ENCODE measurements at places on chromosomes 4 and X.

DNA sequence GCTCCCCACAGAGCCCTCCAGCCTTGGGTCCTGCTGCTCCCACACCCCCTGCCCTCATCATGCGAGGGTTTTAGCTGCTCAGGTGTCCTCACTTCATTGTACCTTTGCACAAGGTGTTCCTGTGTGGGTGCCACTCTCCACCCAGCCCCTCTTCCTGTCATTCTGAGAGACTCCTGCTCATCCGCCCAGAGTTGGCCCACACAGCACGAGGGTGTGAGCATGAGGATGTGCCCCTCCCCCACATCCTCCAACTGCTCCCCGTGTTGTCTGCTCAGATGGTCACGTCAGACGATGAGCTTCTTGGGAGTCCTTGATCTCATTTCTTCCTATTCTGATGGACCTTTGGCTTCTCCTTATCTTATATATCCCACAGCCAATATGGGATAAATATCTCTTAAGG, 53.2 kb downstream of the HTT-AS start:
- no peak for DNase-seq

DNA sequence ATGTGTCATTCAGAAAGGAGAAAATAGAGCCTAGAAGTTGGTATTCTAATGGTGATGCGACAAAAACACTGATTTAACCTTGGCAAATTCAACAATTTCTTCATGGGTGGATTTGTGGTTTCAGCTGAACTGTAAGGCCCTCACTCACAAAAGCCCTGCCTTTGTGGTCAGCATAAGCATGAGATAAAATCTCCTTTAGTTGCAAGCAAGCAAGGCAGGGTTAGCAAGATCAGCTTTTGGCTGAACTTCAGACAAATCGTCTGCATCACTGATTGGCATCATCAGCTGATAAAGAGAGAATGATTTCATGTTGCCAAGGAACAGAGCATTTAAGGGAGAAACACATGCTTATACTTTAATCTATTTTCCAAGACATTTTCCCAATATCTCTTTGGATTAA, 2582.2 kb downstream of the PCDH7 start:
- no peak for DNase-seq

DNA sequence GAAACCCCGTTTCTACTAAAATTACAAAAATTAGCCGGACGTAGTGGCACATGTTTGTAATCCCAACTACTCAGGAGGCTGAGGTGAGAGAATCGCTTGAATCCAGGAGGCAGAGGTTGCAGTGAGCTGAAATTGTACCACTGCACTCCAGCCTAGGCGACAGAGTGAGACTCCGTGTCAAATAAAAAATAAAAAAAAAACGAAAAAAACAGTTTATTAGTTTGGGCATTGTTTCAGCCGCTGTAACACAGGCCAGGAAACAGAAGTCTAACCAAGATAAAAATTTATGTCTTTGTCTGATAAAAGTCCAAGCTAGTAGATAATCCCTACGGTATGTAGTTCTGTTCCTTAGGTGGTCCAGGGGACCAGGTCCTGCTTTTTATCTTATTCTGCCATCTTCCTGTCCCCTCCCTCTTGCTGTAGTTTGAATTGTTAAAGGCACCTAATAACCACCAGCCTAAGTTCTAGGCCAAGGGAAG, 21.4 kb downstream of the USO1 start:
- DNase-seq = no peak

- DNase-seq = no peak
Observed at GRCh38 chr4:110616238-110617074, 6.4 kb downstream of the PITX2 start.

DNA sequence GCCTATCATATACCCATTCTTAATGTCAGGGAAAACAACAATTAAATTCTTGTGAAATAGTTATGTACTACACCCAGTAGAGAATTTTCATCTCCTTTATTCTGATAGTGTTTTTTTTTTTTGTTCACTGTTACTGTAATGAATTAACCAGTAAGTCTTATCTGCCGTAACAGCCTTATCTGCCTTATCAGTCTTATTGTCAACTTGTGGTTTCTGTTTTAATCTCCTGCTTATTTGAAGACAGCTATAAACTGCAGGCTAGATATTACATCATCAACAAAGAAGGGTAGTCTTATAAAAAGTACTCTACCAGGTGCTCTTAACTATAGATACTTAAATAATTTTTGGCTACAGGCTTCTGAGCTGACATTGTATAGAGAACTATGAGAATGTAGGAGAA, 79.5 kb downstream of the MAGEB5 start:
- DNase-seq = no peak

- no peak for DNase-seq
Observed at GRCh38 chr4:89653012-89653411, 183.9 kb downstream of the SNCA start.

DNA sequence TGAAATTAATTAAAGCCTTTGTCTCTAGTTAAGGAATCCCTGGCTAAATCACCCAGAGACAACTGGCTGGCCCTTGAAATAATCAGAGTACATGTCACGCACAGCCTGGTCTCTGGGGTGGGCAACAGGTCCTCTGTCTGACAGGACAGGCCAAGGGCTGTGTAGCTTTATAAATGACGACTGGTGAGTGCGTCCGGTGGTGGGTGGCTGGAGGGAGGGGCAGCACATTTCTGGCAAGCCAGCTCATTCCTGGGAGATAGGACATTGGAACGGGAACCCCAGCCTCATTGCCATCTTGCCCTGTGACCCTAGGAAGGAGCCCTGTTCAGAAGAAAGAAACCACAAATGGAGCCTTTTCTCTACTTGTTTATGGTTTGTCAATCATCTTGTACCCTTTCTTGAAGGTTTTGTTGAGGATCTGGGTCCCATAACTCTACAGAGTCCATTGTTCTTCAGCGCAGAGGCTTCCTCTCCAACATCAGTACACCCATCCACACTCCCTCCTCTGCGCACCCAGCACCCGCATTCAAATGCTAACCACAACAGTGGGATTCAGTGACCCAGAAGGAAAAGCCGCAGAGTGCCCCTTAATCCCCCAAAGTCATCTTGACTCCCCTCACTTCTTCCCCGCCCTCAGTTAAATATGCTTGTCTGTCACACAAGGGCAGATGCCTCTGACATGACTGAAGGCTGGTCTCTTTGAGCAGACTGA, 368.1 kb downstream of the UNC5C start:
- peak; percentile 69 for DNase-seq

GRCh38 chr4:168152837-168153500, 60.6 kb downstream of the ANXA10 start:
- no peak for DNase-seq

DNA sequence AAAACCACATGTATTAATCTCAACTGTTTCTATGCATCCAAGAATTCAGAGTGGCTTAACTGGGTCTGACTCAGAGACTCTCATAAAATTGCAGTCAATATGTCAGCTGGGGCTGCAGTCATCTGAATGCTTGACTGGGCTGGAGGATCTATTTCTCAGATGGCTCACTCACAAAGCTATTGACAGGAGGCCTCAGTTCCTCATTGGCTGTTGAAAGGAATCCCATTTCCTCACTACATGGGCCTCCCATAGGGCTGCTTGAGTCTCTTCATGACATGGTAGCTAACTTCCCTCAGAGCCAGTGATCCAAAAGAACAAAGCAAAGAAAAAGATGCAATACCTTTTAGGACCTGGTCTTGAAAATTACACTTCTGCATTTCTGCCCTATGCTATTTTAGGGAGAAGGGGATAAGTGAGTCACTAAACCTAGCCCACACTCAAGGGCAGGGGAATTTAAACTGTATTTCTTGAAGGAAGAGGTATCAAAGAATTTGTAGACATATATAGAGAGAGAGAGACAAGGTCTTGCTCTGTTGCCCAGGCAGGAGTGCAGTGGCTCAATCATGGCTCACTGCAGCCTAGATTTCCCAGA, 9.8 kb downstream of the SCFD2 start:
- DNase-seq = no peak

GRCh38 chr4:68951078-68951805, at the start of gene UGT2A3:
TSS of gene UGT2A3 (minus strand) at chr4:68951804. CDS start at chr4:68951760, 44 bp downstream.
- DNase-seq = no peak

- no peak for DNase-seq
Observed at GRCh38 chr4:166277401-166277800, 404.4 kb downstream of the TLL1 start.

- no peak for DNase-seq
Observed at GRCh38 chr4:25700661-25701060, 45.0 kb downstream of the SLC34A2 start.

DNA sequence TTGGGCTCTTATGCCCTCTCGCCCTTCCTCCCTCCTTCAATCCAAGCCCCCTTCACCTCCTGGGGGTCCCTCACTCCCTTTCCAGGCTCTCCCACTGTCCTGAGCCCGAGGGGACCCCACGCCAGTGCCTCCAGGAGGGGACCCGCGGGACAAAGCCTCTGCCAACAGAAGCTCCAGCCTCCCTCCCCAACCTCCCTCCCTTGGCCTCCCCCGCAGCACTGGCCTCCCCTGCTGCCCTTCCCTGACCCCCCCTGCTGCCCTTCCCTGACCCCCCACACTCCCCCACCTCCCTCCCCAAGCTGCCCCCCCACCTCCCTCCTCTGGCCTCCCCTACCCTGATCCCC, 71.0 kb upstream of the MXD4 start:
- DNase-seq = no peak

DNA sequence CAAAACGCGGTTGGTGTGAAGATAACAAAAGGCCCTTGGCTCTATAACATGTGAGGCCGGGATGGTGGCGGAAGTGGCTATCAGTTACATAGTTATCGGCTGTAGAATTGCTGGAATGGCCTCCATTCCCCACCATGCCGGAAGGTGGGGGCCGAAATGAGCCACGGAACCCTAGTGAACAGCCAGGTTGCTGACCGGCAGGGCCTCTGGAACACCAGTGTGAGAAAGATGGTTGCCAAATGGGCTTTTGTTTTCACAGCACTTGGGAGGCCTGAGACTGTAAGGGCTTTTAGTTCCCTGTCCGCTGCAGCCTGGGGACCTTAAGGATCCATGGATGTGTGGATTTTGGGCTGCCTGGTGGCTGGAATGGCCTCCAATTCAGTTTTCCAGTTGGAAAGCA, 23.3 kb upstream of the ARX start:
- DNase-seq = no peak

- no peak for DNase-seq
Observed at GRCh38 chr4:100516225-100516624, 1.6 kb downstream of the EMCN start.

- DNase-seq = no peak
Observed at GRCh38 chr4:84920617-84921016, 45.9 kb downstream of the WDFY3 start.

- DNase-seq = no peak
Observed at GRCh38 chr4:13539047-13539618, 5.2 kb downstream of the NKX3-2 start.

DNA sequence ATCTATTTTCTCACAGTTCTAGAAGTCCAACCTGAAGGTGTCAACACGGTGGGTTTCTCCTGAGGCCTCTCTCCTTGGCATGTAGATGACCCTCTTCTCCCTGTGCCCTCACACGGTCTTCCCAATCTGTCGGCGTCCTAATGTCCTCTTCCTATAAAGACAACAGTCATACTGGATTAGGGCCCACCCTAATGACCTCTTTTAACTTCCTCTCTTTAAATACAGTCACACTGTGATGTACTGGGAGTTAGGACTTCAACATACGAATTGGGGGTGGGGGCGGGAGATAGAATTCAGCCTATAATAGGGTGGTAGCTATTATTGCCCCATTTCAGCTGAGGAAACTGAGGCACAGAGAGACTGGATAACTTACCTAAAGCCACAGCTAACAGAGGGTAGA, 70.2 kb downstream of the SMIM20 start:
- no peak for DNase-seq

GRCh38 chrX:115912372-115912897, 258.1 kb upstream of the AGTR2 start:
- DNase-seq = no peak

GRCh38 chrX:112512509-112512908, 167.2 kb downstream of the LHFPL1 start:
- no peak for DNase-seq

DNA sequence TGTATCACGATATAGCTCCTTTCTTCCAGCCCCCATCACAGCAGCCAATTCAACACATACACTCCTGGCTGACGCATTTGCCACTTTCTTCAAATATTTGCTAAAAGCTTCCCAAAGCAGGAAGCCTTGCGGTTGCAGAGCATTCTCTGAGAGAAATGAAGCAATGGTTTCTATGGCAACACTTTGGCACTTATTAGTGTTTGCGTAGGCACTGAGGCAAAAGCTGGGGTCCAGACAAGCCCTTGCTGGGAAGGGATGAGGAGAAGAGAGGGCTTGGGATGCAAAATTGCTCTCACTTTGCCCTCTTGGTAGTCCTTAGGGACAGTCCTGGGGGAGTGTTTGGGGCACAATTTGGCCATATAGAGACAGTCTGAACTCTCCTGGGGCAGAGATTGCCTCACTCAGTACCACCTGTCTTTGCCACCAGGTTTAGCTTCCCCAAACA, 55.0 kb upstream of the PAK3 start:
- no peak for DNase-seq

DNA sequence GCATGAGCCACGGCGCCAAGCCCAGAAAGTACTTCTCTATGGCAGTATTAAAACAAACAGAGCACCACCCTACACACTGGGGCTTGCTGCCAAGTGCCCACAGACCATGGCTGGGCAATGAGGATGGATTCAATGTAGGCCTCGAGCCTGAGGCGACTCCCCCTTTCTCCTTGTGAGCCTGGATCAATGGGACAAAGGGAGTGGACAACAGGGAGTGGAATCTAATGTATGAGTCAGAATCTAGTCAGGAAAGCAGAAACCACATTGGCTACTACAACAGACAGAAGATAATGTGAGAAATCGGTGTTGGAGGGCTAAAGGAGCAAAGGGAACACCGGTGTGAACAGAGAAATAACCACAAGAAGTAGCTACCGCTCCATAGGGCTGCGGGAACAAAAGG, 37.7 kb upstream of the OCIAD2 start:
- DNase-seq = no peak

Measured in vagina (tissue), 2 donors.